ENCODE measurements at places on chromosomes 12 and 14.

DNA sequence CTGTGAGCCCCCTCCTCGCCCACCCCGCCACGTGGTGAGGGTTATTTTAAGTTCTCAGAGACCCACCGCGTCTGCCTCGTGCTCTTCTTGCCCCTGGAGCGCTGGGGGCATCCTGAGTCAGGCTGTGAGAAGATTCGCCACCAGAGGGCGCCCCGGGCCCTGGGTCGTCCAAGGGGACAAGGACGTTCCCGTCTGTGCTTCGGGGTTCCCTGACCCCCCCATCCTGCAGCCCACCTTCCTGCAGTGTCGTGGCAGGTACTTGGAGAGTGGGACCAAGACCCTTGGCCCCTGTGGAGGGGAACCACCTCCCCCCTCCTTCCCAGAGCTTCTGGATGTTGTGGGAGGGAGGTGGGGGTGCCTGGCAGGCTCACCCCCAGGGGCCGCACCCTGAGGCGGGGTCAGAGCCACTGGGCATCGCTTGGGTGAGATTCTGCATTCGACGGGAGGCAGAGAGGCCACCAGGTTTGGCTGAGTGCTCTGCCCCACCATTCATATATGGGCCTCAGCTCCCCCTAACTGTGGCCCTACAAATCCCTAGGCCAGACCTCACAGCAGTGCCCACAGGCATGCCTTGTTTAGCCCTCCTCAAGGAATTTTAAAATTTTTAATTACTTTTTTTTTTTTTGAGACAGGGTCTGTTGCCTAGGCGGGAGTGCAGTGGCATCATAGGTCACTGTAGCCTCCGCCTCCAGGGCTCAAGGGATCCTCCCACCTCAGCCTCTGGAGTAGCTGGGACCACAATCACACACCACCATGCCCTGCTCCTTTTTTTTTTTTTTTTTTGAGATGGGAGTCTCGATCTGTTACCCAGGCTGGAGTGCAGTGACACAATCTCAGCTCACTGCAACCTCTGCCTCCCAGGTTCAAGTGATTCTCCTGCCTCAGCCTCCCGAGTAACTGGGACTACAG is 17.0 kb downstream of the RHOF start:
- DNase-seq: peak; percentile 48

GRCh38 chr14:26870722-26871617 is 273.1 kb upstream of the NOVA1 start:
- DNase-seq: no peak

- DNase-seq: peak; percentile 31
Observed at GRCh38 chr12:27367078-27367477, 34.4 kb downstream of the BMAL2 start.

- DNase-seq: no peak
Observed at GRCh38 chr12:16358878-16359277, 11.4 kb downstream of the MGST1 start.

DNA sequence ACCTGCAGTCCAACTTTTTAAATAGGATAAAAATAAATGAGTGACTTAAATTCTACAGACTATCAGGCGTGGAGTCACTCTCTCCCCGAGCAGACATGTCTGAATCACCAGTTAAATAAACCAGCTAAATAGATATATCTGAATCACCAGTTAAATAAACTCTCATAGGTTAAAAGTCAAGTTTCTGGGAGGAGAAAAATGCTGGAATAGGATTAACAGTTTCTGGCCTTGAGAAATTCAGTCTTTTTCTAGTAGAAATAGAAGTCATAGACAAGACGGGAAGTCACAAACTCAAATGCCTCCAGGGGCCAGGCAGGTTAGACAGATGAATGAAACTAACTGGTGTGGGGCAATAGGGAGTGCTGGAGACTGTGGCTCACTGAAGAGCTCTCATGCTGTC is 258.6 kb upstream of the TMEM132C start:
- peak; percentile 69 for DNase-seq

DNA sequence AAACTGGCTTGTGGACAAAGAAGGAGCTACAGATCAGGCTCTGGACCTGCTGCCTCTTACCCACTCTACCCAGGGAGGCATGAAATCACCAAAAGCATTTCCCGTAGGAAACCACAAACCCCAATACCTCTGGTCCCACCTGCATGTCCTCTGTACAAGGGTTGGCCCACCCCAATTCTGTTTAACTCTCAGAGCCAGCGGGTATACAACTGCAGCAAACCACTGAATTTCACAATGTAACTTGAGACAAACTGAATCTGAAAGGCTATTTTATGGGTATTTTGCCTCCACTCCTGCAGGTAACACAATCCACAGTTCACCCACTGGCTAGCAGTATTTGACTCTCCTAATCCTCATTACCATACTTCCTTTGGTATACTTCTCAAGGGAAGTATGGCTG is 16.5 kb downstream of the SIX1 start:
- DNase-seq: no peak

GRCh38 chr12:55060470-55060869 is 40.7 kb downstream of the NEUROD4 start:
- no peak for DNase-seq

GRCh38 chr12:128236525-128236924 is 30.4 kb upstream of the TMEM132C start:
- DNase-seq: no peak

- DNase-seq: no peak
Observed at GRCh38 chr12:29499235-29499634, 1.7 kb upstream of the OVCH1 start.

- DNase-seq: peak; percentile 30
Observed at GRCh38 chr12:27970401-27971120, 2.0 kb downstream of the PTHLH start.

DNA sequence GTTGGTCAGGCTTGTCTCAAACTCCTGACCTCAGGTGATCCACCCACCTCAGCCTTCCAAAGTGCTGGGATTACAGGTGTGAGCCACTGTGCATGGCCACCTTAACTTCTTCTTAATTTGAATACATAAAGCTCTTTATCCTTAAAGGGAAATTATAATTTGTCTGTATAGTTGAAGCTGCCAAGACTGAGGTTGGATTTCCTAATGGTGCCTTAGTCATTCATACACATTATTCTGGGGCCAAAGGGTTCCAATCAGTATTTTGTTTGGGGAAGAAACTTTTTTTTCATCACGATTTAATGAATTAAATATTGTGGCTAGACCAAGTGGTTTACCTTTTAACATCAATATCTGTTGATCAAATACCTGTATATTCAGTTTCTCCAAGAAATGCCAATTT is 135.9 kb downstream of the SYT1 start:
- no peak for DNase-seq

DNA sequence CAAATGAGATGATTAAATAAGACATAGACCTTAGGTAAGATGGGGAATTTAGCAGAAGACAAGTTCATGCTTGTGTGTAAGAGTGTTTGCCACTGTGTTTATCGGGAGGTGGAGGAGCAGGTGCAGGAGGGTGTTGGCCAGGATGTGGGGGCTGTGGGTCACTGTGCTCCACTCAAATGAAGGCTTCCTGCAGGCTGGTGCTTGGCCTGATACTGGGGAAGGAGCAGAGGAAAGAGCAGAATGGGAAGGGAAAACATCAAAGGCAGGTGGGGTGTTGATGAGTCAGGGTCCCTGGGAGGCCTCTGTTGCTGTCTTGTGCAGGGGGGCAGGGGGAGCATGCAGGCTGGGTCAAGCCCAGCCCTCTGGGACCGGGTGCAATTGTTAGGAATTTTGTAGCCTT is 126.5 kb downstream of the TSPAN9 start:
- no peak for DNase-seq

DNA sequence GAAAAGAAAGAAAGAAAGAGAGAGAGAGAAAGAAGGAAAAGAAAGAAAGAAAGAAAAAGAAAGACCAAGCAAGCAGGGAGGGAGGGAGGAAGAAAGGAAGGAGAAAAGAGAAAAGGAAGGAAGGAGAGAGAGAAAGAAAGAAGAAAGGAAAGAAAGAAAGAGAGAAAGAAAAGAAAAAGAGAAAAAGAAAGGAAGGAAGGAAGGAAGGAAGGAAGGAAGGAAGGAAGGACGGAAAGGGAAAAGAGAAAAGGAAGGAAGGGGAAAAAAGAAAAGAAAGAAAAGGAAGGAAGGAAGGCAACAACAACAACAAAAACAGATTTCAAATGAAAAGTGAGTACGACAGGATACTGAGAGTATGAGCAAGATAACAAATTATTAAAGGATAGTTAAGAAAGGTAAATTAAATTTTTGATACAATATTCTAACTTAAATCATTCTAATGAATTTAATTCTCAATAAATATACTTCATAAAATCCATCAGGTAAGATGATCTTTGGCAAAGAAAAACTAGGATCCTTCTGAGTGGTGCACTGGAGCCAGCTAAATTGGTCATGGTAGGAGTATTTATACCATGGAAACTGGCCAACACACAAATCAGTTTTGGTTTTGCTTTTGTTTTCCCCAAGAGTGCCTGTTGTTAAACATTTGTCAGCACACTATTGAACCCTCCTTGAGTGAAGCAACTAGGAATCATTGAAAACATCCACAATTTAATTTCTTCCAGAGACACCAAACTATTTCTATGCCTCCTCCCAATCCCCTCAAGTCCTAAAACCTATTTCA is 56.1 kb upstream of the DYRK2 start:
- peak; percentile 65 for DNase-seq

- peak; percentile 3 for DNase-seq
Observed at GRCh38 chr12:29961231-29961630, 177.5 kb upstream of the TMTC1 start.

GRCh38 chr14:60353420-60353819 is 104.4 kb downstream of the PPM1A start:
- DNase-seq: no peak

- DNase-seq: peak; percentile 72
Observed at GRCh38 chr12:92208613-92209121, 63.0 kb upstream of the BTG1 start.

DNA sequence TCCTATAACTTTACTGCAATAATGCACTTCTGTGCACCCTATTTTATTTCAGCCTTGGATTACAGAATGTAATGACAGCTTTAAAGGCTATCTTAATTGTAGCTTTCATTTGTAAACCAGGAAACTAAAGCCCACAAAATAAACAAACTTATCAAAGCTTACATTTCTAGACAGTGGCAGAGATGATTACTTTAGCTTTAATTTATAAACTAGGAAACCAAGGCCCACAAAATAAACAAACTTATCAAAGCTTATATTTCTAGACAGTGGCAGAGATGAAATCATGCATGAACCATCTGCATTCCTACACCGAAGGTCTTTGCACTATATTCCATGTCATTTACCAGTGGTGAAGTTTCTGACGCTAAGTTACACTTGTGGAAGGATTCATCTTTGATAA is 74.4 kb downstream of the PRKD1 start:
- DNase-seq: no peak

Data from fibroblast of upper back skin (primary cell).